MG63 (cell line): ENCODE measurements at places on chromosomes 11 and 22. TPM values are rescaled to one million over a fixed set of nuclear protein-coding genes. Genes with fewer than 3 reads are reported as not detected.

GRCh38 chr22:46409631-46410210, 74.2 kb downstream of the TRMU start:
- no peak for DNase-seq

DNA sequence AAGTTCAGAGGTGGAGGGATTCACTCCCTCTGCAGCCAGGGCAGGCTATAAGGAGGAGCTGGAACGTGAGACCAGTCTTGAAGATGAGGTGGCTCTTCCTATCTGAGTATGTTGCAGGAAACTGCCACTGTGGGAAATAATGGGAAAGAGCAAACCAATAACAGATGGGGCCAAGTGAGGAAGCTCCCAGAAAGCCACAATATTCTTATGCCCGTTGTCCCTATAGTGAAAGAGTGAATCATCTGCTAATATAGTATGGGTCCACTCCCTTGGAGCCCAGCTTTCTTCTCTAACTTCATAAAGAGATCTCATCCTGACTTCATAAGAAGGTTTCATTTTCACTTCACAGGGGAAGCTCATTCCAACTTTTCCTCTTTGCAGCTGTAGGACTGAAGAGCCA, 206.4 kb downstream of the BLID start:
- DNase-seq: no peak

DNA sequence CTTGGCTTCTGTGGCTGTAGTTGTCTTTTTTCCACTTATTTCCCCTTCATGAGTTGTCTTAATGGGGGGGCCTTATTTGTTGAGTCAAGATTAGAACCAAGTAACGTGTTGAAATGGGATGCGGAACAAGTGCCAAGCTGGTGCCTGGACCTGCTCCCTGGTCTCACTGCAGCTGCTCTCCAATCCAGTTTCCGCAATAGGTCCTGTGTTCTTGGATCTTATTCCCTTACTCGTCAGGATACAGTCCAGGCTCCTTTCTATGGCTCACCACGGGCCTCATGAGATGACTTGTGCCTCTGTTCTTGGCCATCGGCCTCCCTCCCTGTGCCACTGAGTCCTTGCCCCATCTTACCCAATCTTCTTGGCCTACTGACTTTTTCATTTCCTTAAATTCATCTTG, 159.6 kb upstream of the CADM1 start:
- DNase-seq: no peak

DNA sequence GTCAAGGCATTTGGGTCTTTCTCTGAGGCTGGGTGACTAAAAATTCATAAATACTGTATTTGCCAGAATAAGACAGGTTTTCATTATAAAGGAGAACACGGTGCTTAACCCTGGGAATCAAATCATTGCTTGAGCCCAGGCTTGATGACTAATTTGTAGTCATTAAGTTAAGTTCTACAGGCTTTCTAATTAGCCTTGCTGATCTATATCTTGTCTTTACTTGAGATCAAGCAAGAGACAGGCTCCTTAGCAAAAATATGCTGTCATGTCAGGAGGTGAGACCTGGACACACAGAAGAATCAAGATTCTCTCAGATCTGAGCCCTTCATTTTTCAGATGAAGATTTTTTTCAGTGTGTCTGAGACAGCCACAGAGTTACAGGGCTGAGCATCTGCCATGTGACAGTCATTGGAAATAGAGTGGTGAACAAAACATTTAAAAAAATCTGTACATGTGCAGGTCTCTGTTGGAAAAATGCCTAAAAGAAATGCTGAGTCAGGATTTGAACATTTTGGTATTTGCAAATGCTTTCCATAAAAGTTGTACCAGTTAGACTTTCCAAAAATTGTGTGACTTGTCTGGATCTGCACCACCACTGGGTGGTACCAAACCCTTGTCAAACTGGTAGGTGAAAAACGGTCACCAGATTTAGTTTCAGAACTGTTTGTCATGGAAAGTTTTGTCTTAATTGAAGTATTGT, 14.6 kb downstream of the ACAT1 start:
- DNase-seq: no peak

DNA sequence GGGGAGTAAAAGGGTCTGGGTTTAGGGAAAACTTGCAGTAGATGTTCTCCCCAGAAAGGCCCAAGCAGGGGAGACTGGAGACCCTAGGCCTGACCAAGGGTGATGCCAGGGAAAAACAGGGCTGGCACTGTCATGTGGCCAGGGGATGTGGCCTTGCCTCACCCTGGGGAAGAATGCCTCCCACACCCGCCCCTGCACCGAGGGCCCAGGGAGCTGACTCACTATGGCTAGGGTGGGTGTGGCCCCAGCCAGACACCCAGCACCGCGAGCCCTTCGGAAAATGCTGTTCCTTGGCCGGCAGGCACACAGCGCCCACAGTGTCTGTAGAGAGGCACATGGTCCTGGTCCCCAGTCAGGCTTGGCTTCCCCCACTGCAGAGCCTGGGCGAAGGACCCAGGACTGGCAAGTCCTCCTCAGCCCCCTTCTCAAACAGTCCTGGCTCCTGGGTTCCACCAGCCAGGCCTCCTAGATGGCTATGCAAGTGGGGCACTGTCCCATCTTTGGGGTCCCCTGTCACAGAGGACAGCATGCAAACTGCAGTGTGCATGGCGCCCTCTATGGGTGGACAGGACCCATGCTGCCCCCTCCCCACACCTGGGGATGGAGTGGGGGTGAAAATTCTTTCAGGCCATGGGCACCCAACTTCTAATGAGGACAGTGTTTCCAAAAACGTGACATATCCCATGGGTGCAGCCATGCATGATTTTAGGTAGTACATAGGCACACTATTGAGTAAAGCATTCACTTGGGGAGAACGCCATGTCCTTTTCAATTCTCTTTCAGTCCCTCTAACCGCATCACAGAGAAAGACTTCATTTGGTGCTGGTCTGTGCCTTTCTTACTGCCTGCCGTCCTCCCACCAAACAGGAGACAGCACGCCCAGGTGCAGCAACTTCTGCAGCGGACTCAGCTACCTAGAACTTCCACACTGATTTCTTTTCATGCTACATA, 15.2 kb downstream of the TMPRSS5 start:
- peak; percentile 97 for DNase-seq

GRCh38 chr22:26763633-26764361, 106.4 kb downstream of the MIAT start:
- peak; percentile 83 for DNase-seq

DNA sequence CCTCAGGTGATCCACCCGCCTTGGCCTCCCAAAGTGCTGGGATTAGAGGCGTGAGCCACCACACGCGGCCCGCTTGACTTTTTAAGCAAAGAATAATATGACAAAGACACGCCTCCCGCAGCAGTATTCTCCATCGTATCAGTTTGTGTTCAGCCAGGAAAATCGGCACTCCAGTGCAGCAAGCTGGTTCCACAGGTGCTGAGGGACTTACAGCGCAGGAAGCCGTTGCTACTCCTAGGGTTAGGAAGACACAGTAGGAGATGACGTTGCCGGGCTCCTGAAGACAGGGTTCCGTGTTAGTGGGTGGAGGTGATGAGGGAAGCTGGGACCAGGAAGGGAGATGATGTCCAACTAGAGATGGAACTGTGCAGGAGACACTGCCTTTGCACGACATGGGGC, 65.8 kb upstream of the CECR2 start:
- DNase-seq: no peak

DNA sequence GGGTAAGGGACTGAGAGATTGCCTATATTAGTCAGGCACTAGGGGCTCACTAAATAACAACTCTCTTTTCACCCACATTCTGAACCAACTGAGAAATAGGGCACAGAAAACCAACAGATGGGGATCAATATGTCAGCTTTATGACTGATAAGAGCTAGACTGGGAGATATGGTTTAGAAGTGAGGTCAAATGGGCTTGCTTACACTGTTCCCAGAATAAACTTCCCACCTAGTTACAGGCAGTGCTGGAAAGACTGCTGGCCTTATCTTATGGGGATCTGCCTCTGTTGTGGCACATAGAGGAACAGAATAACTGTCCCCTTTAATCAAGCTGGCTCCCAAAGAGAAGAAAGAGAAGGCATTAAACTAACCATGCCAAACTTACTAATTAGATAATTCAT, 10.6 kb upstream of the RRAS2 start:
- DNase-seq: no peak

GRCh38 chr11:117510646-117511045, 183.0 kb downstream of the CEP164 start:
- DNase-seq: no peak

DNA sequence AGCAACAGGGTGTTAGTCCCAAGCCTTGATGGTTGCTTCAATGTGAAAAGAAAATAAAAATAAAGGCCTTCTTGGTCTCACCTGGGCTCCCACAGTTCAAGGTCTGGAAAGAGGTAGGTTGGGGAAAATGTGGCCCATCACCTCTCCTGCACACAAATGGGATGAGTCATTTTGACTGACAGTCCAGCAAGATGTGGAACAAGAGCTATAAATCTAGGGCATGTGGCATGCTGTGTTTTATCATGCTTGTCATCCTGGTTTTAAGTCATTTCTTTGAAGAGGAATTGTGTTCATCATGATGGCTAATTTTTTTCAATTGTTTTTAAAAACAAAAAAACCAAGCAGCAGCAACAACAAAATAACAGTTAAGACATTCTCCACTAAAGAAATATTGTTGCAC, 503.7 kb downstream of the NTM start:
- no peak for DNase-seq

DNA sequence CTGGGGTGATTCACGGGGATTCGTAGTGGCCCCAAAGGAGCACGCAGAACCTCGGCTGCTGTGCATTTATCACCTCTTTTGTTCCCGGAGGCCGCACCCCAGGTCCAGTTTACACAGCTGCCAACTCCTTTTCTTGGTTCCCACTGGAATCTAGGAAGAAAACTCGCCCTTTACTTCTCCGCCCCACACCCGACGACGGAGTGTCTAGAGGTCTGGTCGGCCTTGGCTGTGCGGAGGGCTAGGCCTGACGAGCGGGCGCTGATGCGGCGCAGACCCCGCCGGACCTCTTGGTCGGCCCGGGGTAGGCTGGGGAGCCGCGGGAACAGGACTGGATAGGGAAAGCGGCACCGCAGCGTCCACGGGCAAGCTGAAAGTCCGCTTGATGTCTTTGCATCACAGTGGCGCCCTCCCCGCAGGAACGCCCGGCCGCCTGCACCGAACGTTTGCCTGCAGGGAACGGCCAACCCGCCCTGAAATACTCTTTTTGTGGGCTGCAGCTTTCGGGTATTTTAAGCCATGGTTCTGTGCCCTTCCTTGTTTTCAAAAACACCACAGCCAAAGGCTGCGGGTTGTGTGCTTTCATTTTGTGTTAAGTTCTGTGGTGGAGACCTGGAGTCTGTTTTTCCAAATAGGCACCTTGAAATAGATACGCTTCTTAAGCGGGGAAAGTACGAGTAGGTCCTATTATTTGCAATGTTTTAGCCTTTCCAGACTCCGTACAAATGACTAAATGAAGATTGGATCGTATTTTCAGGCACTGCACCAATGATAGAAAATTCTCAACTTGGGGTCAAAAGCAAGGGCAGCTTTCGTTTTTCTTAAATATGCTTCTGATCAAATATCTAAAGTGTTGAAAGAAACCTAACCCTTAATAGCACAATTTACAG, 829 bp upstream of the ZBED5 start:
- DNase-seq: no peak

Gene KCNJ5
- not detected in 2 replicates for total RNA-seq

Gene SOX6
- not detected in 2 replicates for total RNA-seq

Gene SORL1
- total RNA-seq: 0.59 and 0.69 TPM in 2 replicates

Gene KDM2A
- total RNA-seq: 11.8 and 16.7 TPM in 2 replicates

Gene ASCL2
- not detected in 2 replicates for total RNA-seq

Gene ELF5
- not detected in 2 replicates for total RNA-seq

Gene OR56A3
- not detected in 2 replicates for total RNA-seq

Gene HSPB2
- total RNA-seq: 3.8 TPM in 1 of 2 replicates, not detected in the other
